Dorsolateral prefrontal cortex (tissue), 122 donors: ENCODE measurements at places on chromosomes 1 and 21. TPM values are rescaled to one million over a fixed set of nuclear protein-coding genes. Genes with fewer than 3 reads are reported as not detected.
A peak's percentile ranks its signal among the peaks of the same experiment; 100 is the strongest.

The CFAP74 gene
- total RNA-seq: 15.7 TPM

The LCE2A gene
- total RNA-seq: not detected

The HCRTR1 gene
- total RNA-seq: not detected

- DNase-seq: peak; percentile 58
Measured at GRCh38 chr1:243849421-243850201, 432 bp downstream of the AKT3 start.

The SV2A gene
- 222 TPM for total RNA-seq

The F13B gene
- not detected for total RNA-seq

The PARS2 gene
- total RNA-seq: 6.3 TPM

GRCh38 chr1:151553659-151554058 is 13.6 kb downstream of the TUFT1 start:
- no peak for DNase-seq

GRCh38 chr1:225428068-225428880 is 436 bp upstream of the LBR start:
- peak; percentile 93 for DNase-seq

DNA sequence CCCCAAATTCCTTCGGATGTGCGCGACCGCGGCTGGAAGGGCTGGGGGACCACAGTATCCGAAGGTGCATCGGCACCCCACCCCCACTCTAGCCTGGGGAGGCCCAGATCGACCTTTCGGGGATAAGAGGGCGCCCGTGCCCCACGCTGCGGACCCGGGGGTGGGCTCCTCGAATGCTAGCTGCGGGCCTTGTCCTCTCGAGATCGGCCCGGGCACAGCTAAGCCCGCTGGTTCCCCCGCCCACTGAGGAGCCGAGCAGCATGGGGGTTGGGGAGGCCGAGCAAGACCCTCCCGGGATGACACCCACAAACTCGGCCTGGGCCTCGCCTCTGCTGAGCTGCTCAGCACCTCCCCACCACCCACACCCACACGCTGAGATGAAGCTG is 653 bp upstream of the IFFO2 start:
- DNase-seq: no peak

The SH3D21 gene
- total RNA-seq: 17.1 TPM

The DNASE2B gene
- total RNA-seq: 0.84 TPM

DNA sequence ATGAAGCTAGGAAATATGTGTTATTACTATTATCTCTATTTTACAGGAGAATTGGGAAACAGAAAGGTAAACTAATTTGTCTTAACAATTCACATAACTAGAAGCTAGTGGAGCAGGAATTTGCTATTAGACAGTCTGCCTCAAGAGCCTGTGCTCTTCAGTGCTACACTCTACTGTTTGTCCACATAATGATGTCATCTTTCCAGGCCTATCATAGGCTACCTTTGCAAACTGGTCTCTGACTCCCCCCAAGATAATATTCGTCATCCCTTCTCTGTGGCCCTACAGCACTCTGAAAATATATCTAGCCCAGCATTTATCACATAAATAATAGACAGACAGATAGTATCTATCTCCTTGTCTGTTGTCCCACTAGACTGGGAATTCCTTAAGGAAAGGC is 34.1 kb downstream of the TRIT1 start:
- no peak for DNase-seq

The SPRR1B gene
- not detected for total RNA-seq

- no peak for DNase-seq
Measured at GRCh38 chr1:26218906-26219494, 15.0 kb upstream of the CEP85 start.

- DNase-seq: no peak
Measured at GRCh38 chr21:38460171-38460742, 38.0 kb downstream of the ERG start.

- DNase-seq: no peak
Measured at GRCh38 chr21:31618696-31619430, 40.6 kb upstream of the SOD1 start.

The ITGB2 gene
- 18.0 TPM for total RNA-seq

GRCh38 chr1:247294282-247294681 is 37.4 kb downstream of the ZNF496 start:
- no peak for DNase-seq

The TNFRSF9 gene
- total RNA-seq: not detected

GRCh38 chr1:175857756-175858155 is 114.4 kb upstream of the TNR start:
- DNase-seq: no peak

DNA sequence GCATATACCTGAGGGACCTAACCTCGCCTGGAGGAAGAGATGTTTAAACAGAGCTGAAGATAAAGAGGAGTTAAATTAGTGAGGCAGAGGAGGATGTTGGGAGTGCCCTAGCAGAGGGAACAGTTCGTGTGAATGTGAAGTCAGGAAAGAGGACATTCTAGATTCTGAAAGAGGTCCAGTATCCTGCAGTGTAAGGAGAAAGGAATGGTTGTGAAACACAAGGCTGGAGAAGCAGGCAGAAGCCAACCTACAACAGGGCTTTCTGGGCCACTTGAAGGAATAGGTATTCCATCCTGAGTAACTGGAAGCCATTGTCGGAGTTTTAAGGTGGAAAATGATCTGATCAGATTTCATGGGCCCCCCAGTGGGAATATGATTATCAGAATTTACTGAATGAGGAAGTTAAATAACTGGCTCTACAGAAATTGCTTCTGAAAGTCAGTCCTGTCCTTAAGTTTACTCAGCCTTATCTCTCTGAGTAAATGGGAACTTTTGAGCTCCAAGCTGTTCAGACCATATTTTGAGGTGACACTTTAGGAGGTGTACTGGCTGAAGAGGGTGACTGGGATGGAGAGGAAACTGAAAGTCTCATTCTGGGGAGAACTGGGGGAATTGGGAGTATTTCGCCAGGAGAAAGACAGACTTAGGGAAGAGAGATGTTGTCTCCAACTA is 24.4 kb upstream of the FAAH start:
- DNase-seq: no peak

DNA sequence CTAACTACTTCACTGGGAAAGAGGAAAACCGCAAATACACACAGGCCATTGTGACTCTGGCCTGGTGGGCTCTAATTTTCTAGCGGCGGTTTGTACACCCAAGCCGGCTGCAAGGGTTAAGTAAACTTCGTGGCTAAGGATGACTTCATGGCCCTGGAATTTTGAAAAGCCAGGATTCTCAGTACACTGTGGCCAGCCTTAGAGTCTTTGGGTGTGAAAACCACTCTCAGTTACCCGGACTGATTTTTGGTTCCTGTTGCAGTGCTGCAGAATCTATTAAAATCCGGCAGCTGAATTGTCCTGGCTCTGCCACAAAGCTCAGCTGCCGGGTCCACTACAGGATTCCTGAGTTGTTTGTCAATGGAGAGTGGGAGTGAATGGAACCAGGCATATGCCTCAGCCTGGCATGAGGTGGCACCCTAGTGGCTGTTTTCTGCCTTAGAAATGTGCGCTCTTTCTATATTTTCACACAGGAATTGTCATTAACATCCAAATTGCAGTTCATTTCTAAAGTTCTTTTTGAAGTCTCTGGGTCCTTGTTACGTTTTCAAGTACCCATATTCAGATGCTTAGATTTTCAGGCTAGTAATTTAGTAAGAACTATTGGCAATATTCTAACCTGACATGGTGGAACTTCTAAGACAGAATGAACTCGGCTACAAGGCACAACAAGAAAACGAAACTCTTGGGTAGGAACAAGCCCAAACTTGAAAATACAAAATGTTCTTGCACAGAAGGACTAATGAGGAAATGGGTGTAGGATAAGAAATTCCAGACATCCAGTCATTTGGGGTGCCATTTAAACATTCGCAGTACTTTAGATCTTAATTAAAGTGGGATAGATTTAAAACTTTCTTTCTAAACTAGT is 255.9 kb downstream of the NFIA start:
- DNase-seq: peak; percentile 80
